ENCODE measurements at places on chromosomes 3 and 15.

GRCh38 chr3:180828001-180828720 is 84.3 kb upstream of the FXR1 start:
- no peak for DNase-seq

DNA sequence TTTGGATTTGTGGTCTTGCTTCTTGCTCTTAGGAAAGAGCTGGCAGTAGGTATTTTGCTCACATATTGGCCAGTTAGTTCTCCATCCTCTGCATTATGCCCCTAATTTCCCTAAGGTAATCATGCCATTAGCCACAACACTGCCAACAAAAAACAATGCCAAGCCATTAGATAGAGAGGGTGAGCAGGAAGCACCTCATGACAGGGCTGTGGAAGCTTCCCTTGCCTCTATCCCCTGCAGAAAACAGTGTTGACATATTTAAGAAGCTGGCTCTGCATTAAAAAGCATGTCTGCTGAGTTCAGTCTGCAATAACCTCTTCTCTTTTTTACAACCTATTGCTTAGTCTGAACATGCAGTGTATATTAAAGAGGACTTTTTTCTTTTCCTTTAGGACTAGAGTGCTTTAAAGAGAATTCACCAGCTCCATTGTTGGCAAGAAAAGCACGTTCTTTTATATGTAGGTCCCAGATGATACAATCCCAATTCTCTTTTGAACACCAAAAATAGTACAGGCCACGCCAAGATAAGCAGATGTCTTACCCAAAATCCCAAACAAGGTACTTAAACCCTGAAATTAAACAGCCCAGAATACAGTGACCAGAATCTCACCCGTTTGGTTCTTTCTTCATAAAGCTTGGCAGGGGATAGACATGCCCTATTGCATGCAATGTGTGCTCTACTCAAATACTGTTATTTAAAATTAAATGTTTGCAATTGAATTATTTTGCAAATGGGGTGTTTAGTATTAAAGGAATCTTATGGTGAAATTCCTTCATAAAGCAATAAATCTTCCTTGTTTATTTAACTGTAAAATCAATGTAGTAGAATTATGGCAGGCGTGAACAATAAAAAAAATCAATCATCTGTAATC is 93.7 kb upstream of the UBE3A start:
- DNase-seq = no peak

DNA sequence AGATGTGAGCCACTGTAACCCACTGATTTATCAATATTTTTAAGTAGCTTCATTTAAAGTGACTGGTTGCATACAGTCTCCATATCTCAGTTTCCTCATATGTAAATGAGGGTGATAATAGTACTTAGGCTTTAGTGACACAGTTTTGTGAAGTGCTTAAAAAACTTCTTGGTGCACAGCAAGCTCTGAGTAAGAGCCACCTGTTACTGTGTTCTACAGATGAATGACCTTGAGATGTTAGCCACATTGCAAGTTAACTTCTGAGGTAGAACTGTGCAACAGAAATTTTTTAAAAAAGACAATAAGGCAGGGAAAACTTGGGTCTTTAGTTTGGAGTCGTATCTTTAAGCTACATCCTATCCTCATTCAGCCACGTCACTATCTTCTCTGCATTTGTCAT is 43.1 kb downstream of the PCCB start:
- DNase-seq = no peak

GRCh38 chr3:61899700-61900462 is 338.5 kb downstream of the PTPRG start:
- DNase-seq = no peak

DNA sequence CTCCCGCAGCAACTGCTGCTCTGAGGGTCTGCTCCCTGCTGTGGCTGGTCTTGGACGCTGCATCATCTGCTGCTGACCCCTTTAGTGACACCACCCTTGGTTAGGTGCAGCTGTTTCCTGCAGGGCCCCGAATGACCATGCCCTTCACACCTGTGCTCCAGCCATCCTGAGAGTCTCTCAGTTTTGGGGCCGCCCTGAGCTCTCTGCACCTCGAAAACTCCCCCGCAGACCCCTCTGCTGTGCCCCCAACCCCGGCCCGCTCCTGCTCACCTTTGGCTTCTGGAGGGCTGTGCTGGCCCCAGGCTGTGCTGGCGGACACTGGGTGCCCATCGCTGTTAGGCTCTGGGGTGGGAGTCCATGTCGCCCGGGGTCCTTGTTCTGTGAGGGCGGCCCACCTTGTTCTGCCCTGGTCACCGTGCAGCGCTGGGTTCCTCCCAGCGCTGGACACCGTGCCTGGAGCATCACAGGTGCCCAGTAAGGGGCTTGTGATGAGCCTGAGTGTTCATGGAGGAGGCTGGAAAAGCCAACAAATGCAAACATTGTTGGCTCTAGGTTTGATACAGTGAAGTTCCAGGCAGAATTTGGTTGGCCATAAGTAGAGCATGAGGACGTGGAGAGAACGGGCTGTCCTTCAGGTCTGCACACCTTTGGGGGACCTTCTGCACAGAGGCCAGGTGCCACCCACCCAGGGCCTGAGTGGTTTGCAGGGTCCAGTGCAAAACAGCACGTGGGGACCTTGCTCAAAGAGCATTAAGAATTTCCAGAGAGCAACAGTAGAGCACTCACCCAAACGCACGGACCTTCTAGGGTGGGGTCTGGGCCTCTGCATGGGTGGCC is 12.3 kb downstream of the ABTB1 start:
- no peak for DNase-seq

DNA sequence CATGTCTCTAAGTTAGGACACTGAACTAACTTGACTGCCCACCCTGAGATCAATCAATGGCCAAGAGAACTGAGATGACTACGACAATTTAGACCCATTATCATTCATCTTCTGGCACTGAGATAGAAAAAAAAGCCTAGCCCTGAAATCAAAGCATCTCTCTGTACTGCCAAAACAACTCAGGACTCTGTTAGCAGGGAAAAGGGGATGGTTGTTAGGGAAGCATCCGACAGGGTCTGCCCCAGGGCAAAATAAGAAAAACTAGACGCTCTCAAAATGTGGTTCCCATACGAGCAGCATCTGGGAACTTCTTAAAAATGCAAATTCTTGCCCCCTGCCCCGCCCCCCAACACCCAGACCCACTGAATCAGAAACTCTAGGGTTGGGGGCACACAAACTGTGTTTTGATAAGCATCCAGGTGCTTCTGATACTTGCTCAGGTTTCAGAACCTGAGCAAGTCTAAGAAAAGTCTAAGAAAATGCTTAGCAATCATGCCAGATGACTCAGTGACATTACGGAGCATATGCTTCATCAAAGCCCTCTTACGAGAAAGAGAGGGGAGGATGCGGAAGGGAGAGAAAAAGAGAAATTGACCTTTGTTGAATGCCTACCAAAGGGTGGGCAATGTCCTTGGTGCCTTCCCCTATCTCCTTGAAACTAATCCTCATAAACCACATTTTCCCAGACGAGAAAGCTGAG is 172.8 kb upstream of the HES1 start:
- DNase-seq = no peak

DNA sequence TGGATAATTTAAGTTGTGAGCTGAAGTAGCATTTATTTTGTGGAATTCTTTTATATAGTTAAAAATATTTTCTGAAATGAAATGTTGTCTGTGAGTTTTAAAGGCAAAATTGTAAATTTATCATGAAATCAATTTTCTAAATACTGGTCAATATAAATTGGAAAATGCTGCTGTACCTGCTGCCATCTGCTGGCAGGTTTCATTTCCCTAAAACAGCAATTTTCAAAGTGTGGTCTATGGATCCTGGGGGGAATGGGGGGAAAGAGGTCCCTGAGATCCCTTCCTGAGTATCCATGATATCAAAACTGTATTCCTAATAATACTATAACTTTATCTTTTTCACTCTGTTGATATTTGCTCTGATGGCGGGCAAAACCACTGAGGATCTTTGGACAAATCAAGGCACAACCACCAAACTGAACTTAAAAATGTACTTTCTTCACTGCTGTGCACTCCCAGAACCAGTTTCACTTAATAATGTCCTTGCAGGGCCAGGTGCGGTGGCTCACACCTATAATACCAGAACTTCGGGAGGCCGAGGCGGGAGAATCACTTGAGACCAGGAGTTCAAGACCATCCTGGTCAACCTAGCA is 17.2 kb upstream of the CCR4 start:
- no peak for DNase-seq

GRCh38 chr3:43031889-43032545 is 52.9 kb downstream of the GASK1A start:
- no peak for DNase-seq

DNA sequence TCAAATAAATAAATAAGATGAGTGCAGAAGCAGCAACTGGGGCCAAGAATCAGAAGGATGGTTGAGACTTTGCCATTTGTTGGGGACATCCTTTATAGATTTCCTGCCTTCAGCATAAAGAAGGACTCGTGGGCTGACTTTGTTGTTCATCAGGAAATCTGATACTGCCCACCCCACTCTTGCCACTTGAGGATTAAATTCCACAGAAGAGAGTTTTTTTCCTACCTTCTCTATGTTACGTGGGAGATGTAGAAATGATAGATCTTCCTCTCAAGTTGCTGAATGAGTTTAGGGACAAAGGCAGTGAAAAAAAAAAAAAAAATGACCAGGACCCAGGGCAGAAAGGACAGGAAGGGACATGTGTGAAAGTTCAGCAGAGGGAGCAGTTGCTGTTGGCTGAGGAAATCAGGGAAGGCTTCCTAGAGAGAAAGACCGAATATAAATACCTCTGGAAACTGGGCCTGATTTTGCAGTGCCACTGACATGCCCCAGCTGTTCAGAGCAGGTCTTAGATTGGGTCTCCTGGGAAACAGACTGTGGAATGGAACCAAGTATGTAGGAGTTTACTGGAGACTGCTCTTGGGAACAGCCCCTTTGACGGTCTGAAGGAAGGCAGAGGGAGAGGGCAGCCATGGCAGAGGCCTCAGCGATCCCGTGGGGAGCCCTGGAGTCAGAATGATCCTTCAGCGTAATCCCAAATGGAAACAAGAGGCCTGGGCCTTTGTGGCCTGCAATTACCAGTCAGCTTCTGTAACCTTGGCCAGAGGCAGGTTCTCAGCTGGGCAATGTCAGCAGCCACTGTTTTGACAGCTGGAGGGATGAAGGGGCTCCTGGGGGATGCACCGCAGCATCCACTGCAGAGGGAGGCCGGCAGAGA is 50.9 kb downstream of the C3orf20 start:
- DNase-seq = no peak

DNA sequence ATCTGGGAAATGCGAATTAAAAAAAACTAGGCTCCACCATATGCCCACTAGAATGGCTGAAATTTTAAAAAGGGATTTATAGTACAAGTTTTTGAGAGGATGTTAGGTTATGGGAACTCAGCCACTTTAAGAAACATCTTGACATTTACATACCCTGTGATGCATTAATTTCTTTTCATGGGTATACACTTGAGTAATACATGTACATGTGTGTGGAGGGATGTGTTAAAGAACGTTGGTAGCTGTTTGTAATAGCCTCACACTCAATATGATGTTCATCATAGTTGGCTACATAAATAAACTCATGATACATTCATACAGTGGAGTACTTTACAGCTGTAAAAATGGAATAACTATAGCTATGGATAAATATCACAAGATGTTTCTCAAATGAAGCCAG is 40.9 kb downstream of the MEF2A start:
- DNase-seq = no peak

GRCh38 chr3:37668431-37668817 is 193.3 kb upstream of the CTDSPL start:
- DNase-seq = no peak

- DNase-seq = no peak
These were observed 81.2 kb downstream of the NEK11 start for GRCh38 chr3:131107637-131108433.

DNA sequence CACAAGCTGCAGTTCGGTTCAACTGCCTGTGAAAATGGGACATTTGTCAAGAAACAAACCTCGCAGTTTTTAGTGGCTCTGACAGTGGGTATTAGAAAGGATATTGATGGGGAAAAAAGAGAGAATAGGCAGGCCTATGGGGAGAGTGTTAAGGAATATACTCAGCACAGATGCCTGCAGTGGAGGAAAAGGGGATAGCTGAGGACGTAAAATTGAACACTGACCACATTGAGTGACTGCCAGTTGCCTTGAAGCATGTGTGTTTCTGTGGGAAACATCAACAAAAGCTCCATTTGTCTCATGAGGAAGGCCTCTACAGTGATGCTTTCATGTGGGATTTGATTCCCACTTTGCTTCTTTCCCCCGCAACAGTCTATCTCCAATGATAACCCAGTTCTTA is 1042.1 kb downstream of the TUSC7 start:
- no peak for DNase-seq

GRCh38 chr3:141371882-141372281 is 3.6 kb downstream of the ZBTB38 start:
- no peak for DNase-seq

DNA sequence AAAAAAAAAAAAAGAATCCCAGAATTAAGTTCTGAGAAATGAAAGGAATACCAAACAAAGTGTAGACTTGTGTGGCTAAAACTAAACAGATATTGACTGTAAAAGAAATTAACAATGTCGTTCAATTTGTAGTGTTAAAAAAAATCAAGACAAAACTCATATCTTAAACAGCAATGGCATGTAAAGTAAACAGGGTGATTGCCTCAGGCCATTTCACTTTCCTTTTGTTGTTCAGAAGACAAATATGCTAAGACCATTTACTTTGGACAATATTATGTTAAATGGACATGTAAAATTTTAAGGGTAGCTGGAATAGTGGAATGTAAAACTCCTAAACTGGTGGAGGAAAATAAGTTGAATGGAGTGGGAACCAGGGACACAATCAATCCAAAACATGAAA is 139.1 kb downstream of the RTP4 start:
- no peak for DNase-seq

DNA sequence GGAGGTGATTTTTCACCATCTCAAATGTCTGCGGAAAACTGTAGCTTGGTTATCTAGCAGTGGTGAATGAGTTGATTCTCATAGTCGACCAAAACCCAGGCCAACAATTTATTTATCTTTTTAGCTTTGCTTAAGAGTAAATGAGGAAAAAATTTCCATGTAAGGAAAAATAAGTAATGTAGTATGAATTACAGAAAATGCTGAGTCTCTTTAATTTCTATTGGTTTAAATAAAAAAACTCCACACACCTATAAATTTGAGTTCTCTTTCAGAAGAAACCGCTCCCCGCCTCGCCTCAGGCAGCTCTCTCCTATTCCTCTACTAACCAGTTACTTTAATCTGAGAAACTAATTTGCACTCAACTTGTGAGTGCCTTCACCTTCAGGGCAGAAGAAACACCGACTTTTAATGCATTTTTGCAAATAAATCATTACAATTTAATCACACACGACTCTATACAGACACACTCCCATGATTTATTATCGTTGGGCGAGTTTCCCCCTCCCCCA is 540 bp upstream of the RSRC1 start:
- DNase-seq = no peak

- no peak for DNase-seq
These were observed 18.3 kb upstream of the MYH15 start for GRCh38 chr3:108528459-108529252.

GRCh38 chr15:97009031-97009431 is 678.5 kb downstream of the NR2F2 start:
- DNase-seq = no peak

GRCh38 chr3:180630371-180630770 is 28.4 kb downstream of the TTC14 start:
- DNase-seq = no peak

All from omental fat pad (tissue), 4 donors.